ENCODE measurements at places on chromosomes 5 and 9.

- no peak for DNase-seq
Measured at GRCh38 chr5:109630093-109630492, 59.6 kb upstream of the MAN2A1 start.

- no peak for DNase-seq
Measured at GRCh38 chr5:16983022-16983639, 47.0 kb upstream of the MYO10 start.

GRCh38 chr5:146368137-146368536 is 29.5 kb downstream of the POU4F3 start:
- no peak for DNase-seq

GRCh38 chr5:169789417-169789940 is 152.4 kb downstream of the DOCK2 start:
- no peak for DNase-seq

- DNase-seq, result no peak
Measured at GRCh38 chr5:157926977-157927376, 68.0 kb upstream of the CLINT1 start.

DNA sequence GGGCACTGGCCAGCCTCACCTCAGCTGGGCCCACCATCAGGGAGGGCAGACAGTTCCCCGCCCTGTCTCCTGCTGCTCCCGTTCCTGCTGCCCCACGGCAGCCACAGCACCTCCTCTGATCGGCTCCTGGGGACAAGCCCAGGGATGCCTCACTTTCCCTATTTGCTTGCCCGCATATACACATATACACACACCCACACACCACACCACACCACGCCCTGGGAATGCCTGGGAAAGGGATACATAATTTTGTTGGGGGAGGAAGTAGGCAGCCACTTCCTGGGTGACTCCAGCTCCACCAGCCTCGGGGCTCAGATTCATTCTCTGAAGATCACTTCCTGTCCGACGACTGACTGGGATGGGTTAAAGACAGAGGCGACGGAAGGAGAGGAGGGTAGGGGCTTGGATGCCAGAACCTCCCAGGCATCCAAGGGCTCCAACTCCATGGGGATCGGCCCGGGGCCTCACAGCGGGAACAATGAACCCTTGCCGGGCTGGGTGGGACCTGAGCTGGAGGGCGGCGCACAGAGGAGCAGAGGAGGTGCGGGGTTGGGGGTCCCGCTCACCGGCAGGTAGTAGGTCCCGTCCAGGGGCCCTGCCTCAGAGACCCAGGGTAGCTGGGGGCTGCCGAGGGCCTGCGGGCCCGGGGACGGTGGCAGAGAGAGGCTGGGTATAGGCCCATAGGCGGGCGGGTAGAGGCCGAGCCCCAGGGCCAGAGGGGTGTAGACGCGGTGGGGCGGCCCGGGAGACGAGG is 2.0 kb upstream of the MZB1 start:
- DNase-seq, result no peak

DNA sequence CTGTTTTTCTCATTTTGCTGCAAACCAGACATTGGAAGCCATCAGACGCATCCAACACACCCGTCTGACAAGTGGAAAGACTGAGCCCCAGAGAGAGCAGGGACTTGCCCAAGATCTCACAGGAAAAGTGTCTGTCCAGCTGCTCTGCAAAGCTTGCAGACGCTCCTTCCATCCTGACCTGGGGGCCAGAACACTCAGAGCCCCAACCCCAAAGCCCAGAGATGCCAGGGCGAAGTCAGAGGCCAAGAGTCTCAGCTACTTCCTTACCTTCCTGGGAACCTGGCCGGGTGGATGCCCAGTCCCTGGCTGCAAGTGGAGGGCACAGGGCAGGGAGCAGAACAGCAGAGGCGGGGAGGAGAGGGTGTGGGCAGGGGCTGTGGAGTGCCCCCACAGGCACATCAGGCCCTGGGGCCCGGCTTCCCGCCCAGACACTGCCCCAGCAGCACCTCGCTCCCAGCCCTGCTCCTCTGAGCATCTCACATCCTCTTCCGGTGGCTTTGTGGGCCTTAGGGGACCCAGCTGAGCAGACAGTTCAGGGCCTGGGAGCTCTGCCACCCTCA is 9.7 kb upstream of the RALGDS start:
- no peak for DNase-seq

DNA sequence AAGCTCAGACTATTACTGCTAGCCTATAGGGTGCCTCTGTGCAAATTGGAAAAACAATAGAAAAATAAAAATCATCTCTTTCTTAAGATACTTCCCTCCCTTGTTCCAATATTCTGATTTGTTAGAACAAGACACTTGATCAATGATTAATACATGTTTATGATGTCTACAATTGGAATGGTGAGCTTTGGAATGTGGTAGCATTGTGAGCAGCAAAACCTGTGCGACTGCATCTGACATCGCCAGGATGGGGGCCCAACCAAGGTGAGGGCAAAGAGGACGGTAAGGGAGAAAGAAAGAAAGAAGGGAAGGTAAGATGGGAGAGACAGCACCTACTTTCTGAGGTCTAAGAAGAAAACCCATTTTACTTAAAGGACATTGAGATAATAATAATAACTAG is 183.0 kb upstream of the TRIM32 start:
- DNase-seq, result no peak

GRCh38 chr9:73437758-73438157 is 286.1 kb downstream of the ANXA1 start:
- no peak for DNase-seq

- DNase-seq, result no peak
Measured at GRCh38 chr9:91864380-91864779, 85.6 kb downstream of the ROR2 start.

DNA sequence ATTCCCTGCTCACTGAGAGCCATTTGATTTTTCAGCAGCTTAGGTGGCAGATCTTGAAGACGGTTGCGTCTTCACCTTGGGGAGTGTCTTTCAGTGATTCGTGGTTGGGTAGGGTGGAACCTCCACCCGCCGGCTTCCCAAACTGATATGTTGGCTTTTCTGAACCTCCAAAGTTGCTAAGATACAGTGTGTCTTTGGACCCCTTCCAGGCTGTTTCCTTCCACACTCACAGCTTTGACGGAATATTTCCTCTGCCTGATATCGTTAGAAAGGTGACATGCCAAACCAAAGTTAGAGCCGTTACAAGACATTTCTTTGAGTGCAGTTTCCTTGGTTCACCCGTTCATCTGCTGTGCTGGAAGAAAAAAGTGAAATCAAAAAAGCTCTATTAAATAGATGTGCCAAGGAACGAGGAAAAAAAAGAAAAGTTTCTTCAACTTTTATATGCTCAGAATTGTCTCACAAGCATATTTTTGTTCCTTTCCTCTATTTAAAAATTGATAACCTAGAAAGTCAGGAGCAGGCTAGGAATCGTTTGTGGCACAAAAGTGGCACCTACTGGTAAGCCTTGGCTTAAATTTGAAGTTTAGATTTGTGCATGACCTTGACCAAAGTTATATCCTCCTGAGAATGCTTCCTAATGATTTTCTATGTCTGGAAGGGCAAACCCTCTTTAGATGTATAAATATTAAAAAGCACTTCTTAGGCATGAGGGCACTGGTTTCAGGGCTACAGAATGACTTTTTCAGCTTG is 270.7 kb upstream of the WWC1 start:
- DNase-seq, result no peak

DNA sequence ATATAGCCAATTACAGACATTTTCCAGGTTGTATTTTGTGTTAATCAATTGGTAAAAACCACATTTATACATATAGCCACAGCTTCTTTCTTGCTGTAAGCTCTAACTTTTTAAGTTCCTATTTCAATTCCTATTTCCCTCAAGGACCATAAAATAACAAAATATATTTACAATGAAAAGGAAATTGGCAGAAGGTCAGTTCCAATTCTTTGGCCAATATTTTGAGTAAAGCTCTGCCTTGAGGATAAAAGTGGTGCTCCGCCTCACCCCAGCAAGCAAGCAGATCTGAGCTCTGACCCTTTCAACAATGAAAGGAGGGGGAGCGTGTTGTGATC is 203.4 kb upstream of the RASEF start:
- no peak for DNase-seq

GRCh38 chr9:123376218-123377071 is 20.4 kb downstream of the CRB2 start:
- no peak for DNase-seq

DNA sequence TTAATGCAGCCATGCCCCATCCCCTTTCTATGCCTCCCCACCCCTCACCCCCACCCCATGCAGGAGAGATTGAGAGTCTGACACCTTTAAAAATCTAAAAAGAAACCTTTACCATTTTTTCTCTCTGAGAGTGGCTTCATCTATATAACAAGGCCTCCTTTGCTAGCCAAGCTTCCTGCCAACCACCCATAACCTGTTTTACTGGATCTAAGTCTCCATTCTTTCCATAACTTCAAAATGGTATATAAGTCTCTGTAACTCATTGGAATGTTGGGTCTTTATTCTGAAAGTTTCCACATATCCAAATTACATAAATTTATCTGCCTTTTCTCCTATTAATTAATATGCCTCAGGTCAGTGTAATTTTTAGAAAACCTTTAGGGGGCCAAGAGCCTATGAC is 1174.0 kb downstream of the MAT2B start:
- DNase-seq, result no peak

- no peak for DNase-seq
Measured at GRCh38 chr9:137269231-137269772, 8.2 kb upstream of the TOR4A start.

- DNase-seq, result no peak
Measured at GRCh38 chr5:177545487-177546257, 8.7 kb downstream of the FAM193B start.

DNA sequence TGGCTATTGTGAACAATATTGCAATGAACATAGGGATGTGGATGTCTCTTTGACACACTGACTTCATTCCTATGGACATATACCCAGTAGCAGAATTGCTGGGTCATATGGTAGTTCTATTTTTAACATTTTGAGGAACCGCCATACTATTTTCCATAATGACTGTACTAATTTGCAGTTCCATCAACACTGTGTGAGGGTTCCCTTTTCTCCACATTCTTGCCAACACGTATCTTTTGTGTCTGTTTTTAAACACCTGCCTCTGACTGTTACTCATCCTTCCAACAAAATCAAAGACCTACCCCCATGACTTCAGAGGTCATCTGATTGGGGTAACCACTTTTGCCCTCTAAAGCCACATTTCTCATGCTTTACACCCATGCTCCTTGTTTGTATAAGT is 133.5 kb downstream of the MED27 start:
- no peak for DNase-seq

GRCh38 chr9:95226921-95227320 is 90.6 kb downstream of the FANCC start:
- DNase-seq, result no peak

DNA sequence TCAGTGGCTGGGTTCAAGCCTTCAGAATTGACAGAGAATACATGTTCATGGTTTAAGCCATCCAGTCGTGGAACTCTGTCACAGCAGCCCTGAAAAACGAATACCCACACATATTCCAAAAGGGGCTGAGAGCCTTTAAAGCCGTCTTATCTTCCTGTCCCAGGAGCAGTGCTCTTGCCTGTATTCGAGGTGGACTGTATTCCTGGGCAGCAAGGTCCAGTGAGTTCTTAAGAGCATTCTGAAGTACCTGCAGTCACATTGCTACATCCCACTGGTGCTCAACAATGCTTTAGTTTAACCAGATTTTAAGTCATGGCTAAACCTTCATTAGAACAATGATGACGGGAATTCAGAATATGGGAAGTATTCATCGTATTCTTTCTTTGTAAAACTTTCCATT is 380.7 kb upstream of the KLF4 start:
- no peak for DNase-seq

GRCh38 chr5:58273711-58274110 is 186.2 kb downstream of the PLK2 start:
- no peak for DNase-seq
